T-helper 2 cell (primary cell): ENCODE measurements at places on chromosomes 1 and 21.

DNA sequence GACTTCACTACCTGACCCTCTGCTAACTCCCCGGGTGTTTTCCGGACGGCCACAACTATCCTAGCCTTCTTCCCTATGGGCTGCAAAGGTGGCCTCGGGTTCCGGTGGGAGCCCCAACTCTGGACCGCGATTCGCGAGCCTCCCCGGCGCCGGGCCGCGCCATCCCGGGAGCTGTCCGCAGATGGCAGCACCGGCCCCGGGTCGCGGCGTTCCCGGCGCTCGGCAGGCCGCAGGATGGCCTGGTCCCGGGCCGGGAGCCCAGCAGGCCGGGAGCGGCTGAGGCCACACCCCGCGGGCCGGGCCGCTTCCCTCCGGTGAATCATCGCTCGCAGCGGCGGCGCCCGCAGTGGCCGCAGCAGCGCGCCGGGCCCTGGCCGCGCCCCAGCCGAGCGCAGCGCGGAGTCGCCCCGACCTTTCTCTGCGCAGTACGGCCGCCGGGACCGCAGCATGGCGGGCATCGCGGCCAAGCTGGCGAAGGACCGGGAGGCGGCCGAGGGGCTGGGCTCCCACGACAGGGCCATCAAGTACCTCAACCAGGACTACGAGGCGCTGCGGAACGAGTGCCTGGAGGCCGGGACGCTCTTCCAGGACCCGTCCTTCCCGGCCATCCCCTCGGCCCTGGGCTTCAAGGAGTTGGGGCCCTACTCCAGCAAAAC lies at the start of gene CAPN2:
Gene CAPN2 (plus strand): TSS at position 346 of the 656 bp plus-strand sequence. CDS start 102 bp downstream, at position 448.
- DNase-seq: peak; percentile 70

- DNase-seq: no peak
These were observed 1.6 kb downstream of the RAB4A start for GRCh38 chr1:229272164-229273158.

- DNase-seq: no peak
These were observed 425.8 kb downstream of the DSCAM start for GRCh38 chr21:40421121-40421520.

DNA sequence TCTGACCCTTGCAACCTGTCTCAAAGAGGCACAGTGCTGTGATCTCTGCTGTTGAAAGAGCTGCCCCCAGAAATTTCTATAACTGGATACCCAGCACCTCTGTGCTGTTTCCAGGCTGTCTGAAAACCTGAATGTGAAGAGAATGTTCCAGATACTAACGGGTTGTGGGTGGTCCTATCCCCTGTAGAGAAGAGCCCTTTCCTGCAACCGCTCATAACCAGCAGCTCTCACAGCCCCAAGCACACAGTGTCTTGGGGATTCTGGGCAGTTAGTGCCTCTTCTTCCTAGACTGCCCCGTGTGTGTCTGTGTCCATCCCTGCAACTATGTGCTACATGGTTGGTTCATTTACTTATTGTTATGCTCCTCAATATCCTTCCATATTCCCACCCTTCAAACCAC lies 104.5 kb downstream of the SUSD4 start:
- DNase-seq: no peak

GRCh38 chr21:26194326-26194725 lies 23.8 kb upstream of the APP start:
- DNase-seq: no peak

DNA sequence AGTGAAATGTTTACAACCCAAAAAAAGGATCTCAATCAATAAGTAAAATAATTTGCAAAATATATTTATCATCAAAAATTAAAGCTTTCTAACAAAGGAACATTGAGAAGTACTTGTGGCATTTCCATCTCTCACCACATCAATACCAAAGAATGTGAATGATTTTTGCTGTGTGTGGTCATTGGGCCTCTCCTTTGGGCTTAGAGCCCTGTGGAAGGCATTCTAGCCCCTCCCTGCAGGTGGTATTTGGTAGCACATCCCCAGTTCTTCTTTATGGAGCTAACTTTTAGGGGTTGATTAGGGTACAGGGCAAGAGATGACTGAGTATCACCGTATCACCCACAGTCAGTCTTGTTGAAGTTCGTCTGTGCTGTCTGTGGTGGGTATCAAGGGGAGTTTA lies 294.1 kb upstream of the SGIP1 start:
- no peak for DNase-seq

DNA sequence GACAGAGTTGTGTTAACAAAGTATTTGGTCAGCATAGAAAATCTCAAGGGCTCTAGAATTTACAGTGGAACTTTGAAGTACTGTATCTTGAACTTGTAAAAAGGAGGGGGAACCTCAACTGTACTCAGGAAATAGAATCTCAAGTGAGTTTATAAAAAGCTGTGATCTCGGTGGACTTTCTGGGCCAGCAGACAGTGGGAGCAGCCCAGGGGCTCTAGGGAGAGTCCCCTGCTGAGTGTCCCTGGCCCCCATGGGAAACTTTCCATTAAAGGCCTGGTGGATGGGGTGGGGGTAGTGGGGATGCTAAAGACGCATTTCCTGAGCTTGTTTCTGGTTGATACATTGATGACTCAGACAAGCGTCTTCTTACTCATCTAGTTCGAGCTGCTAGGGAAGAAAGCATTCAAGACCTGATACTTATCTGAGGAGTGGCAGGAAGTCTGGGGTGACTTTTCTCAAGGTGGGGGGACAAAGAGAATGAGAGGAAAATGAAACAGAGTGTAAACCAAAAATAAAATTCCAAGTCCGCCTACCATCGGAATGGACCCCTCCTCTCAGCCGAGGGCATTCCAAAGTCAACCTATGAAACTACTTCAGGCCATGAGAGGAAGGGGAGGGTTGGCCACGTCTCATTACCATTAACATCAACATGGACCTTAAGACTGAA lies 65.5 kb downstream of the NID1 start:
- peak; percentile 56 for DNase-seq

DNA sequence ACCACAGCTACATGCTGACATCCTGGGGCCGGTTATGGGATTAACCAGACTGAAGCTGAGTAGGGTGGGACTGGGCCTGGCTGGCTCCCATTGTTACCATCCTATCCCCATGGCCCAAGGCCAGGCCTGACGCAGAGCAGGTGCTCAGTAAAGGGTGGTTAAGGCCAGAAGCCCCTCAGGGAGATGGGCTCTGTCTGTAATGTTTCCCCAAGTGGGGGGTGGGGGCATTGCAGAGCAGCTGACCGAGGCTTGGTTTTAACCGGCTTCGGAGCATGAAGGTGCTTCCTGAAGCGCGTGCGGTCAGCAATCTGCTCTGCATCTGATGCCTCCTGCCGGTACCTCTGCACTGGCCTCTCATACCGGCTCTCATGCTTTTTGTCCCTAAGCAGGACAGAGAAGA lies 83.4 kb upstream of the ACTL8 start:
- DNase-seq: no peak

- no peak for DNase-seq
These were observed 5.8 kb upstream of the TGFB2 start for GRCh38 chr1:218339267-218339831.

DNA sequence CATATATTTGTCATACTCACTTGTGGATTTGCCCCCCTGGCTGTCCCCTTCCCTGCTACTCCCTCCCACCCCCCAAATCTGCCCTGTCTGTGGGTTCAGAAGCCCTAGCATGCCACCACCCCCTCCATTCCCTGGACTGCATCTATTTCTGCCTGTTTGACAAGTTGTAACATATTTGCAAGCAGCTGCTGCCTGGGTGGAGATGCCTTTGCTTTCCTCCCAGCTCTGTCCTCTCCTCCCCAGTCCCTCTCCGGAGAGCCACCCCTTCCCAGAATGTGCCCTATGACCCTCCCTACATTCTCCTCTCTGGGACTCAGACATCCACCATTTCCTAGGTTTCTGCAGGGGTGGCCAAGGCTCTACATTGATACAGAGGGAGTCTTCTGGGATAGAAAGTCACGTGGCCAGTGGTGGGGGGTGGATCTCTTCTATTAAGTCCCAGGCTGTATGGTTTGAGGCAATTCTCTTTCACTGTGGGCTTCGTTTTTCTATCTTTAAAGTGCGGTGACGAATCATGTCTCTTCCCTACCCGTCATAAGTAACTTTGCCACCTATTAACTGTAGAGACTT lies 6.0 kb upstream of the MYOG start:
- DNase-seq: no peak

- no peak for DNase-seq
These were observed 222.3 kb upstream of the SGIP1 start for GRCh38 chr1:66311628-66312027.

- no peak for DNase-seq
These were observed 148.0 kb downstream of the GALNT2 start for GRCh38 chr1:230215031-230215430.

DNA sequence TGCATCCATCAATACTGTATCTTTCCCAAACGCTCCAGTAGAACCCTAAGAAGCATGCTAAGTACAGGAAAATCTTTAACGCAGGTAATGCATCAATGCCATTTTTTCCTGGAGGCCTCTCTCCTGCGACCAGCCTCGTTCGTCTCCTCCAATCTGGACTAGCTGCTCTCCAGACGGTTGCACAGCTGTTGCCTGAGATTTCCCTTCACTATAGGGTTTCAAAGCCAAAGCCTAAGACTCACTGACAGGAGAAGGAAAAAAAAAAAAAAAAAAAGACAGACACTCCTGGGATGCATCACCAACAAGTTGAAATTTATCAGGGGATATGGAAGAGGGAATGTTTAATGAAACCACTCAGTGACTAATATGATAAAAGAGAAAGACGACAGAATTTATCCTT lies 93.0 kb downstream of the APP start:
- DNase-seq: no peak

GRCh38 chr1:24908591-24909259 lies 21.4 kb downstream of the RUNX3 start:
- DNase-seq: no peak

GRCh38 chr1:81682490-81682889 lies 118.2 kb upstream of the ADGRL2 start:
- no peak for DNase-seq

- DNase-seq: peak; percentile 89
These were observed 48.6 kb downstream of the ITPKB start for GRCh38 chr1:226690460-226690982.

GRCh38 chr1:173009597-173009996 lies 41.1 kb downstream of the TNFSF18 start:
- no peak for DNase-seq

DNA sequence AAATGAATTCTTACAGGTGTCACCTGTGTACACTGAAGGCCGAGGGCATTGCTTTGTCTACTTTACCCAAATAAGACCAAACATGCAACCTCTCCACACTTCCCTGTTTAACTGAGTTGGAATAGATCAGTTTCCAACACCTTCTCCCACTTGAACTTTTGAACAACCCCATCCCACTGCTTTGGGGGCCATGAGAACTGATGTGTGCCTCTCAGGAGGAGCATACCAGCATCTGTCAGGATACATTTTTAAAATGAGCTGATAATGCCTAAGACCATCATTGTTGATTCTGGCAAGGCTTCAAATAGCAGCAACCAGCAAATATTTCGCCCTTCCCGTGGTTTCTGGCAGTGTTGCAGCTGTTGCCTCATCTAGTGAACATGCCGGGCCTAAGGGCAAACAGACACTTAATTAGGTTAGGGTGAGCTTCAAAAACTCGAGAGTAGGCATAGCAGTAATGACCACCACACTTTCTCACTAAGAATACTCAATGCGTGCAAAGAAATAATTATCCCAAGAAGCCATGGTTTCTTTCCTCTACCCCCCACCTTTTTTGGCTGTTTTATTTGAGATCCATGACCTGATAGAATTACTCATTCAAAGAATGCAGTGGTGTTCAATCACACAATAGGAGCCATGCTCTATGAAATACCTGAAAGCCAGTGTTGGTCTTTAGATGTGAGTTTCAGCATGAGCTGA lies 63.7 kb downstream of the MAP10 start:
- DNase-seq: no peak

- no peak for DNase-seq
These were observed 4.1 kb downstream of the KIAA1614 start for GRCh38 chr1:180916771-180917170.

- no peak for DNase-seq
These were observed 48.1 kb upstream of the WNT2B start for GRCh38 chr1:112460615-112461014.

- DNase-seq: no peak
These were observed 494.6 kb upstream of the ADGRL4 start for GRCh38 chr1:79501153-79501552.

DNA sequence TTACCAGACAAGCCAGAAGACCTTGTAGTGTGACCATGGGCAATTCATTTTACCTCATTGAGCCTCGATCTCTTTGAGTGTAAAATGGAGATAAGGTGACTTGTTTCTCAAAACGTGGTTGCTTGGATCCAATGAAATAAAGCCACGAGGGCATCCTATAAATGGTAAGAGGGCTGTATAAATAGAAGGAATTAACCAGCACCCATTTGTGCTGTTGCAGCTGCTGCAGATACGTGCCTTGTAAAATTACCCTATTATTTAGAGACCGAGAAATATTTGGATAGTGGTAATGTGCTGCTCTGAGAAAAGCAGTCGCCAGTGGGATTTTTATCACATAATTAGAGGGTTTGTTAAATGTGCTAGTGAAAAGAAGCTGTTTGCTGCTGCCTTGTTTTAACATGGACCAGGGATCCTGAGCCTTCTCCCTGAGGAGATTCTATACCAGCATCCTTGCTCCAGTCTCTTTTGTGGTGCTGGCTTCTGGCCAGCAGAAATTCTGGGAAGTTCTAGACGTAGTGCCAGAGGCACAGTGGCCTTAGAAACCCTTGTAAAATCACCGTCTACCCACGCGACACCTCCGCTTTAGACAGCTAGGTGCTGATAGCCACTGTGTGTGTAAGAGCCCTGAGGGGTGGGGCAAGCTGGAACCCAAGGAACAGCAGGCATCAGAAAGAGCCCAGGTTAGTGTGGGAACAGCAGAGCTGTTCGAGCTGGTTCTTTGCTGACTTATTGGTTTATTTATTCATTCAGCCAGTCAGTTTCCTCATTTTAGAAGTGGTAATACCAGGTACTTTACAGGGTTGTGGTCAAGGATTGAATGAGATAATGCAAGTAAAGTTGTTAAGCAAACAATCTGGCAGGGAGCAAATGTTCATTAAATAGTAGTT lies 137.5 kb downstream of the NOS1AP start:
- no peak for DNase-seq

GRCh38 chr1:85321237-85321964 lies 45.0 kb upstream of the BCL10 start:
- no peak for DNase-seq

- no peak for DNase-seq
These were observed 456.1 kb upstream of the ADAMTS5 start for GRCh38 chr21:27423038-27423437.

DNA sequence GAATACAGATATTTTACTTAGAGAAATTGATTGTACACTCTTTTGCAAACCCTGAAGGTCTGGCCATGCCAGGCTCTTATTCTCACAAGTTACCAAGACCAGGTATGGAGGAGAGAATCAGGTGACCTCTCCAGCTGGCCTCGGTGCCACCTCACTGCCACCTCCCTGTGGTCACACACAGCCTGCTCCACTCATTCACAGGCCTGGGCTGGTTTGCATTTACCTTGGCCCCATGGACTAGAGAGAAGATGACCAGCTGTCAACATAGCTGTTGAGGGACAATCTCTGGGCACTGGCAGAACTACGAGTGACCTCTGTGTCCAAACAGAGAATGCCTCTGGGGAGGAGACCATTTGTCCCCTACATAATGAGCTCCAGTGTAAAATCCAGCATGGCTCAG lies 291.2 kb upstream of the RUNX1 start:
- no peak for DNase-seq
